Diencephalon (tissue), 1 donor: ENCODE measurements at places on chromosomes 11 and 22. TPM values are rescaled to one million over a fixed set of nuclear protein-coding genes. Genes with fewer than 3 reads are reported as not detected.

ANKRD49 gene
- total RNA-seq, result 18.0 TPM

GSTT2B gene
- 4.6 TPM for total RNA-seq

TSPAN18 gene
- 13.6 TPM for total RNA-seq

CADM1 gene
- total RNA-seq, result 366 TPM

NXPE4 gene
- total RNA-seq, result not detected

SMIM38 gene
- total RNA-seq, result 0.92 TPM

UBE2L6 gene
- total RNA-seq, result 51.4 TPM

VSIG10L2 gene
- not detected for total RNA-seq

KDELR3 gene
- 1.2 TPM for total RNA-seq
